Naive thymus-derived CD4-positive, alpha-beta T cell (primary cell): ENCODE measurements at places on chromosomes 11 and 22.
A peak's percentile ranks its signal among the peaks of the same experiment; 100 is the strongest.

DNA sequence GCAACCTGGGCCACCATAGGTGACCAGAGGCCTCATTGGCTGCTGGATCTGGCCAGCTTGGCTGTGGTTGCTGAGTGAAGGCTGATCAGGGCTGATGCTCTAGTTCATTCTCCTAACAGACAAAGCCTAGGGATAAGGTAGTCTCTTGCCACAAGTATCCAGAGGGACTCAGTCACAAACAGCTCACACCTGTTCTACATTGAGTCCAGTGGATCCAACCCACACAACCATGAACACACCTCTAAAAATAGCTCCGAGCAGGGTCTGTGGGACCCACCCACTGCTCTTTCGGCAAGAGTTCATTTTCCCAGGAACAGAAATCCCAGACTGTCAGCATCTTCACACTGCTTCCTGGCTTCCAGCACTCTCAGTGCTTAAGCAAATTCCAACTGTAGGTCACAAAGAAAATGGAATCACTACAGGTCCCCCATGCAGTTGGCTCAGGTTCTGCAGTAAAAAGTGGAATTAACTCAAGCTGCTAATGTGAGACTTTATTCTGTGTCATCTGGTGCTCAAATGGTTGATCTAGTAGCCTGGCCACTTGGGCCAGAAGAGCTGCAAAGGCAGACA lies 67.3 kb downstream of the PPFIBP2 start:
- no peak for DNase-seq

- DNase-seq, result peak; percentile 27
These were observed 10.3 kb downstream of the PRDM10 start for GRCh38 chr11:129992161-129992944.

GRCh38 chr11:111441443-111441842 lies 62.4 kb upstream of the POU2AF1 start:
- DNase-seq, result no peak

DNA sequence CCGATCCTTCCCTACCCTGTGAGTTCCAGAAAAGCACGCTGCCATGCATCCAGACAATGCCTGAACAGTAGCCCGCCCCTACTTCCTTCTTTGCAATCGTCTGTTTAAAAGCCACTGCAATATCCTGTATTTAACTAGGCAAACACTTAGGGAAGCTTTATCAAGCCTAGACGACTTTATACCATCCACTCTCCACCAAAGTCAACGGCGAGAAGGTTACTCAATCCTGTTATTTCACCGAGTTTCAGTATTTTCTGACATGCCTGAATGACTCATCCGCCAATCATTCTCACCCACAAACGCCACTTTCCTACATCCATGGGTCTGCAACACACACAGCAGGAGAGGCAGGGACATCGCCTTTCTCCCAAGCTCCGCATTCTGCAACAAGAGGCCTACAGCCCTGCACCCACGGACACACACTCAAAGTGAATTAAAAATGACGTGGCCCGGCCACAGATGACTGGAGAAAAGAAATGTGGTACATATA lies 9.3 kb downstream of the CELSR1 start:
- DNase-seq, result no peak

DNA sequence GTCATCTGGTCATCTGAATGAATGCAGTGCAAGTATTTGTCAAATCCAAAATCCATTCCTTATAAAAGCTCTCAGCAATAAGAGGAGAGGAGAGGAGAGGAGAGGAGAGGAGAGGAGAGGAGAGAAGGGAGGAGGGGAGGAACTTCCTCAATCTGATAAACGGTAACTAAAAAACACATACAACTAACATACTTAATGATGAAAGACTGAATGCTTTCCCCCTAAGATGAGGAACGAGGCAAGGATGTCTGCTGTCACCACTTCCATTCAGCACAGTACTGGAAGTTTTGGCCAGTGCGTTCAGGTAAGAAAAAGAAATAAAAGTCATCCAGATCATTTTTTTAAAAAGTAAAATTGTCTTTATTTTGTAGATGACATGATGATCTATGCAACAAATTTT lies 80.4 kb downstream of the CD82 start:
- DNase-seq, result no peak

- DNase-seq, result no peak
These were observed 46.3 kb upstream of the SLC22A12 start for GRCh38 chr11:64544616-64545296.

DNA sequence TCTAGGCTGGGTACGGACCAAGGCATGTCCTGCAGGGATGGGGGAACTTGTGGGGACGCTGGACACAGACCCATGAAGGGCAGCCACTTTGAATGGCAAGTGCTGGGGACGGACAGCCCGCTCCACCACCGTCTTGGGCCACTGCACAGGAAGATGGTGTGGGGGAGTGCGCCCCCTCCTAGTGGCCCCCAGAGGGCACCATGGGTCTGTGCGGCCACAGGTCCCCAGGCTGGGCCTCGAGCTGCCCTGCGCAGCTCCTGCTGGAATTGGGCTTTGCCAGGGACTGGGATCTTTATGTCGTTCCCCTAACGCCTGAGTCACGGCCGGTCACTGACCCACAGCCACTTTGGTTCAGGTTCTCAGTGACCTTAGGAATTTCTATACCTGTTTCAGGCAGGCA lies 44.4 kb downstream of the NAT10 start:
- no peak for DNase-seq

GRCh38 chr11:126628790-126629621 lies 273.5 kb downstream of the ST3GAL4 start:
- DNase-seq, result no peak

DNA sequence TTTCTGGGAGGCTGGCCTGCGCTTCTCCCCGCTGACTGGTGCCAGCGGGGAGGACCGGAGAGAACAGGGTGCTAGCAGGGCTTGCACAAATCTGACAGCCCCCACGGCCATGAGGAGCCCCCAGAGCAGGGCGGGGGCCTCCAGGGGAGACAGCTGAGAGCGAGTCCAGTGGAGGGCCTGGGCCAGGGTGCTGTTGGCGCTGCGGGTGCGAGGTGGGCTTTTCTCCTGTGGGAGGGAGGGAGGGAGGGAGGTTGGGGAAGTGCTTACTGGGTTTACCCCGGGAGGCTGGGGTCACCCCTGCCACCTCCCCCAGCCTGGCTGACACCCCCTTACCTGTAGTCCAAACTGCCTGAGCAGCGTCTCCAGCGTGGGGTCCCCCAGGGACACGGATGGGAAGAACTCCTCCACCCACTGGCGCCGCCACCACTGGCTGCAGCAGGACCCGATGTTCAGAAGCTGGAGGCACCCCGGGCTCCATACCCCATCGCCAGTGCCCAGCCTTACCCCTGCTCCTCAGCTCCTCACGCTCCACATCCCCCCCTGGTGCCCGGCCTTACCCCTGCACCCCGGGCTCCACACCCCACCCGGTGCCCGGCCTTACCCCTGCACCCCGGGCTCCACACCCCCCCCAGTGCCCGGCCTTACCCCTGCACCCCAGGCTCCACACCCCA lies 3.9 kb downstream of the LMF2 start:
- no peak for DNase-seq

DNA sequence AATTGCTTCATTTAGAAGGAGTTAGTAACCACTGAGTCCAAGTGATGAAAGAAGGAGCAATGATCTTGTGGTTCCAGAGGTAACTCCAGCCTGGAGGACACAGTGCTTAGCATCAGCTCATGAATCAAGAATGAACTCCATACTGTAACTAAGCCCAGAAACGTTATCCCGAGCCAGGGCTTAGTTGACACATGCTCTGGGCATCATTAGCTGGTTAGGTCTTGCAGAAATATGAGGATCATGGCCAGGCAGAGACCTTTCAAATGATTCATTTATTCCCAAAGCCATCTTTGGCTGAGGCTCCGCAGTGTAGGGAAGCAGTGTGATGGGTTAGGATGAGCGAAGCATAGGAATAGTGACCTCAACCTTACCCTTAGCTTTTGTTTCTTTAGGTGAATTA lies 277.4 kb downstream of the FAM76B start:
- no peak for DNase-seq

- no peak for DNase-seq
These were observed 36.9 kb downstream of the MOB2 start for GRCh38 chr11:1449490-1450243.

GRCh38 chr11:117287668-117288067 lies 3.5 kb upstream of the BACE1-AS start:
- no peak for DNase-seq

GRCh38 chr22:42792453-42792908 lies 64.6 kb downstream of the ARFGAP3 start:
- no peak for DNase-seq

GRCh38 chr22:36355362-36355761 lies 32.4 kb downstream of the MYH9 start:
- DNase-seq, result no peak

DNA sequence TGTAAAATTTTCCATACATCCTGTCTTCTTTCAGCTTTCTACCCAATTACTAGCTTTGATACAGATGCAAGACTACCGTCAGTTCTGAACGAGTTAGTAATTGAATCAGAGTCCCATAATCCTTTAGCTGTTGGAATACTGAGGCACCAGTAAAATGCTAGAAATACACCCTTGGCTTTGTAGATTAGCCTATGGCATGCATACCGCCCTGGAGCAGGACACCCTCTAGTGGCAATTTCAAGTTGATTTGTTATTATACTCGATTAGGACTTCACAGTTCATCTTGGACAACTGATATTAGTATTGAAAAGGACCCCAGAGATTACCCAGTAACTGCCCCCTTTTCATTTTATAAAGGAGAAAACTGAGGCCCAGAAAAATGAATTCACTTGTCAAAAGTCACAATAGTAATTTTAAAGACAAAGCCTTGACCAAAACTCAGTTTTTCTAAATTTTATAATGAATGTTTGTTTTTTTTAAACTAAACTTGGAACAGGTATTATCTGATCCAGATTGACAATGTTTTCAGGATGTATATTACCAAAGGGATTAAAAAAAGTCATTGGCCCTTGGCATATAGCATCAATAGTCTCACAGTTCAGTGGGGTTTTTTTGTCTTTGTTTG lies 72.6 kb downstream of the HIPK3 start:
- peak; percentile 20 for DNase-seq

GRCh38 chr22:32612834-32613233 lies 138.2 kb downstream of the FBXO7 start:
- DNase-seq, result no peak

GRCh38 chr11:78465169-78465942 lies 47.7 kb upstream of the GAB2 start:
- DNase-seq, result no peak

DNA sequence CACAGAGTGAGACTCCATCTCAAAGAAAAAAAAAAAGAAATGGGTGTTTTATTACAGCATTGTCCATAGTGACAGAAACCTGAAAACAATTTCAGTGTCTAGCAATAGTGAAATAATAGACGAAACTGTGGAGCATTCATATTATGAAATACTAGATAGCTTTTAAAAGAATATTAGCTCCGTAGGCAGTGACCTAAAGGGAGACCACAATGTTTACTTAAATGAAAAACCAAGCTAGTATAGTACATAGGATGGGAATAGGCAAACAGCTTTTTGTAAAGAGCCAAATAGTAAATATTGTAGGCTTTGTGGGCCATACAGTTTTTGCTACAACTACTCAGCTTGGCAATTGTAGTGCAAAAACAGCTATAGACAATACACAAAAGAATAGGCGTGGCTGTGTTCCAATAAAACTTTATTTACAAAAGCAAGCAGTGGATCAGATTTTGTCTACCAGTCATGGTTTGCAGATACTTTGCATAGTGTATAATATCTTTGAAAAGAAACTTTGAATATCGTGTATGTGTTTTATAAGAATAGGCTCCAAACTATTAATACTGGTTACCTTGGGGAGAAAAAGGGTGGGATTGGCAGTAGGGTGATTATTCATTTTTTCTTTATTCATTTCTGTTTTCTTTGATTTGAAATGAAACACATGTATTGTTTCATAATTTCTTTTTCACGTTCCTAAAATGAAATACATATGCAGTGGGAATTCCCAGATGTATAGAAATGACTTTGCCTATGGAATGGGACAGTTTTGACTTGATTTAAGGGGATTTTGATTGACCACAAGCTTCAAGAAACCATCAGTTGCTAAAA lies 50.7 kb downstream of the PRR5L start:
- DNase-seq, result no peak

GRCh38 chr11:31903225-31904074 lies 92.3 kb upstream of the PAX6 start:
- DNase-seq, result no peak

- DNase-seq, result no peak
These were observed 4.8 kb upstream of the IGF2 start for GRCh38 chr11:2143799-2144543.

DNA sequence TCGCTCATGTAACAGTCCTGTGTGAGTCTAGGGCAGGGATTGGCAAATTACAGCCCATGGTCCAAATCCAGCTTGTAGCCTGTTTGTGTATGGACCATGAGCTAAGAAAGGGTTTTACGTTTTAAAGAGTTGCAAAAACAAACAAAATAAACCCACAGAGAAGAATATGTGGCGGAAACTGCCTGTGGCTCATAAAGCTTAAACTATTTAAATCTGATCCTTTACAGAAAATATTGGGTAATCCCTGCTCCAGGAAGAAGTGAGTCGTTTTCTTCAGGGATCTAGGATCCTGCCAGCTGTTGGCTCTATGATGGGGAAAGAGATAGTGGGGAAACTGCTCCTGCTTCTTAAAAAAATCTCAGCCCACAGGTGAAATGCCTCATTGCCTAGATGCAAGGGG lies 3.4 kb upstream of the OR6Q1 start:
- no peak for DNase-seq

DNA sequence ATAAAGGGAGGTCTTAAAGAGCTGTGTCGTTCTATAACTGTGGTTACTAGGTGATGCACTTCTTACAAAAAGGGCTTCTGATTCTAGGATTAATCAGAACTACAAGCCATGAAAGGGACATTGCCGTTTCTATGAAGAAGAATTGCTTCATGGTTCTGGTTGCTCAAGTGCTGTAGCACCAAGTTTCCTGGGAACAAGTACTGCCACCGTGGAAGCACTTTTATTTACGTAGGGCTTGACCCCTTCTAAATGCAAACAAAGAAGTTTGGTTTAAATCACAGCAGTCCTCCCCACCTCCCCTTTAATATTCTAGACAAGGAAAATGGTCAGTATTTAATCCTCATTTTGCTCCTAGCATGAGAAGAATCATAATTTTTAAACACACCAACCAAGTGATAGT lies 9.8 kb downstream of the YAP1 start:
- DNase-seq, result no peak

GRCh38 chr11:119472186-119472855 lies 49.3 kb upstream of the THY1 start:
- DNase-seq, result no peak

DNA sequence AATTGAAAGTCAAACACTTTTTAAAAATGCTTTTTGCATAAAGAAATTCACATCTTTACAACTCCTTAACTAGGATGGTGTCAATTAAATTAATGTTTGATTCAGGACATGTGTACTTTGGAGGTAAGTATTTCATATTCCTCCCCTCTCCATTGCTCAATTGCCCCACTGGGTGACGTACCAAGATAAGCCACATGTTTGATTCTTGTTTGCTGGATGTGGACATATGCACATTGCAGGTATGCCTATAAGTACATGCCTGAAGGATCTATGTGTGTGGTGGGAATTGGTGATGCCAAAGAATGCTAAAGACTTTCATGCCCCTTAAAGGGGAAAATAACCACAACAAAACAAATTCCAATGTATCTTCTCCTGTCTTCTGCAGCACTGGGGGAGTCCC lies 5.8 kb downstream of the CD44 start:
- no peak for DNase-seq

- DNase-seq, result no peak
These were observed 10.9 kb downstream of the ELFN2 start for GRCh38 chr22:37416389-37416788.

GRCh38 chr11:120217941-120218694 lies 7.3 kb downstream of the OAF start:
- no peak for DNase-seq
